Mesenchymal stem cell (in vitro differentiated cells and primary cell): ENCODE measurements at places on chromosomes 16 and 17.

- no peak for DNase-seq
These were observed 6.3 kb downstream of the CREBBP start for GRCh38 chr16:3874242-3874641.

DNA sequence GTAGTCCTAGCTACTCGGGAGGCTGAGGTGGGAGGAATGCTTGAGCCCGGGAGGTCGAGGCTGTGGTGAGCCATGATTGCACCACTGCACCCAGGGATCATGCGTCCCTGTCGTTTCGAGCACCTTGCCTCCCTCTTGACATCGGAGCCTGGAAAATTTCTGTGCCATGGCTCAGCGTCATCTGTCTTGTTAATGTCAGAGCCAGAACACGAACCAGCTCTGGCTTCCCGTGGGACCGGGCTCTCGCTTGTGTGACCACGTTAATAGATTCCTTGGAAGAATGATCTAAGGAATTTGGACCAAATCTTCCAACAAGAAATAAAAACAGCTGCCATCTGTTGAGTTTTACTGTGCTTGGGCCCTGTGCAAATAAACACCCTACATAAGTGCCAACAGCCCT is 117.7 kb downstream of the ABCC1 start:
- DNase-seq, result peak; percentile 58

- no peak for DNase-seq
These were observed 217.3 kb downstream of the NTN1 start for GRCh38 chr17:9238340-9239245.

GRCh38 chr17:80826955-80827645 is 164.5 kb upstream of the CHMP6 start:
- peak; percentile 94 for DNase-seq
